ENCODE measurements at places on chromosomes 1 and 21.

GRCh38 chr21:26528882-26529281 is 44.2 kb downstream of the CYYR1 start:
- DNase-seq: no peak

DNA sequence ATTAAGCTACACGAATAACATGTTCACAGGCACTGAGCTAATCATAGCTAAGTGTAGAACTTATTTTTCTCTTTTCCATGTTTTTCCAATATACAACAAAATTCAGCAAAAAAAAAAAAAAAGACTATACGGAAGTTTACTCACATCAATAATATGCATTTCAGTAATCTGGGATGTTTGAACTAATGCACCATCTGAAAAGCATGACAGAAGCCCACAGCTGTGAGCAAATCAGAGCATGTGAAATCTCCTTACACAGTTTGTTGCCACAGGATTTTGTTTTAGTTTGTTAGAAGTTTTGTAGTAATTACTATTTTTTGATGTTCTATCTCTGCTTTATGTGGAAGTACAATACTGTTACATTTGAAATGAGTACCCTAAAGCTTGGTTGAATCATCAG is 1051.7 kb downstream of the TTLL7 start:
- DNase-seq: no peak

DNA sequence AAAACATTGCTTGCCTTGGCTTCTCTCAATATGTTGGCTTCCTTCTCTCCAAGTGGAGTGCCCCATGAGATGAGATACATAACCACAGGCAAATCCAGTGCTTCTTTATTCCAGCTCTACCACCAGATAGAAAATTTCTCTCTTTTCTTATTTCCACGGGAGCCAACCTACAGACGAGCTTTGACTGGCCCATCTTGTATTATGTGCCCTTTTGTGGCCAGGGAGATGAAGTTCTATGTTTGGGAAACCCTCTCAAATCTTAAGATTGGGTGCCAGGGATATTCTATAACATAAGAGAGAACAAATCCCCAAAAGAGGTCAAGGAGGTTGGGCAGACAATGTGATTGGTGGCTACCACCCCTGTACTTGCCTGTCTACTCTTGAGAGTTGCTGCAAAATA is 351.8 kb downstream of the ZNF326 start:
- no peak for DNase-seq

- DNase-seq: no peak
These were observed 561.9 kb upstream of the ADGRL4 start for GRCh38 chr1:79568411-79568810.

DNA sequence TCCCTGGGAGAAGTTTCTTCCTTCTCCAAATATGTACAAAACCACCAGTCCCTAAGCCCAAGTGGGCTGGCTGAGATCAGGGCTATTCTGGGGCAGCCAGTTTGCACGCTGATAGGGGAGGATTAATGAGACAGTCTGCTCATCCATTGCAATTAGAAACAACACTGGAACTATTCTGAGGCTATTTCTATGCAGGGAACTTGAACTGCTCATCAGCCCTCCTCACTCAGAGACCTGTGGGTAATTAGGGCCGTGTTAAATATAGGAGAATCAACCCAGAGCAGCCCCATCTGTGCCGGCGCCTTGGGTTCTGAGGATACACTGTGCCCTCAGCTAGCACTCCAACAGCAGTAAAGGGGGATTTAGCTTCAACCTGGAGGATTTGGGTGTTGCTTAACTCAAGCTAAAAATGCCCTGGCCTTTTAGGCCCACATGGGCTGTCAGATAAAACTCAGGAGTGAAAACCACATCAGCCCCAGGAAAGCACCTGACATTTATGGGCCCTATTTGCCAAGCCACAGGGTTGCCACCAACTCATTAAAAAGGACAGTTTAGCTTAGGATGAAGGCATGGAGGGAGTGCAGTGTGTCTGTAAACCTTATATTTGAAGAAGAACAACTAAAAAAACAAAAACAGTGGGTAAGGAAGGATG is 53.9 kb downstream of the DUSP10 start:
- no peak for DNase-seq

Data from GM18507 (cell line).